ENCODE measurements at places on chromosomes 3 and 15. TPM values are rescaled to one million over a fixed set of nuclear protein-coding genes. Genes with fewer than 3 reads are reported as not detected.

DNA sequence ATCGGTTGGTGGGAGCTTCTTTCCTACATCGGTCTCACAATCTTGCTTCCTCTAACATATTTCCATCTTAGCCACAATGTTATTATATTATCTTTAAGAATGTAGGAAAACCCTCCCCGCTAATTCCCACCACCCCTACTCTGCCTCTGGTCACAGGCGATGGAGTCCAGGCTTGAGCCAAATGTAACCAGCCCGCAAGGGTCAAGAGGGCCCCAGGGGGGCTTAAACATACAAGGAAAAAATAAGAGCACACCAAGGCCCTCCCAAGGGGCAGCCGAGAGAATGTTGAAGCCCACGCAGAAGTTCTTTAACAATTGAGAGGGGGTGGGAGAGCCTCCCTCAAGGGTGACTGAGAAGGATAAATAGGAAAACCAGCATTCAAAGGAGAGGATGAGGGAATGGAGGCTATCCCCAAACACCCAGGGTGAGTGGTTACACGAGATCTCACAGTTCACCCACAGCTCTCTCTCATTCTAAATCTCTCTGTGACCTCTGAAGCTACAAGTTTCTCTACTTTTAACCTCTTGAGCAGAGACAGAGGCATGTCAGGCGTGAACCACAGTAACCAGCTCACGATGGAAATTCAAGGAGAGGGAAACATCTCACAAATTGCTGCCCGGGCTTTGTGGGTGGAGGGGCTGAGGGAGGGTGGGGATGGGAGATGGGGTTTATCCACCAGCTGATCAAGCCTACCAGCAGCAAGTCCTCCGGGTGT, 31.4 kb upstream of the UACA start:
- no peaks in the 10 kb centered on the region for H3K36me3 ChIP-seq
- peak overlapping the region; percentile 78 for H3K27ac ChIP-seq
- no peak overlapping the region for H3K4me3 ChIP-seq
- no peaks in the 10 kb centered on the region for H3K27me3 ChIP-seq
- DNase-seq = no peak
- peaks cover 9% of the 10 kb centered on the region for H3K4me1 ChIP-seq

Gene GPR27
- 3.7 TPM for total RNA-seq

DNA sequence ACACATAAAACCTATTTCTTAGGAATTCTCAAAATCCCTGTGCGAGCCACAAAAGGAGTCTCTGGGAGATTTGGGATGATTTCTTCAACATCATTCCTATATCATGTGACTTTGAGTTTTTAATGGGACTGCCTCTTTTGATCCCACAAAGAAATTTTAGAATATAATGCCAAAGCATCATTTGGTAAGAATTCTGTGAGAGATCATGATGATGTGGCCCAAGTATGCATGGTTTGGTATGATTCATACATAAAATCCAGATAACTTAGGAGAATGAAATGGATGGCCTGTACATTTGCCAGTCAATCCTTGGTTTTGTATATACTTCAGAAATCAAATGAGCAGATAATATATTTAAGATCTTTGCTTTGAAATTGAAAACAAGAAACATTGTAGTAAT, 61.3 kb downstream of the UBE2E2 start:
- no peak overlapping the region for H3K4me3 ChIP-seq
- H3K27ac ChIP-seq = no peak overlapping the region
- no peaks in the 10 kb centered on the region for H3K36me3 ChIP-seq

DNA sequence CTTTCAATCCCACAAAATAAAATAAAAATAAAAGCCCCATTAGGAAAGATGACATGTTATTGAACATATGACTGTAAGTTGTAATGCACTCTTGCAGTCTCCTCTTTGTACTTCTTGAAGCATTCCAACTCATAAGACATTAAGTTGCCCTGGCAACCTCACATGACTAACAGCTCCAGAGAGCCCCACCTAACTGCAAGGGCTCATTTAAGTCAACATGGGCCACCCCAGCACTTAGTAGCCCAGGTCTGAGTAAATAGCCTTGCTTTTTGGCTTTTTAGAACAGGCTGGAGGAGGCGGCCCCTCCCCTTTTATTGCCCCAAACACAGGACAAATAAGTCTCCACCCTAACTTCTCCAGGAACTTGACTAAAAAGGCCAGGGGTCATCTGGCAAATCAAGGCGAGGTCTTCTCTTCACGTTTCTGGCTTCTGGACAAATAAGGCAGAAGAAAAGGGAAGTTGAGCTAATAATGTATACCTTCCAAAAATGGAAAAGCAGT, 135.1 kb downstream of the TMCO5A start:
- H3K27me3 ChIP-seq = no peaks in the 10 kb centered on the region
- peak; percentile 77 for DNase-seq
- H3K4me3 ChIP-seq = peak overlapping the region; percentile 27
- H3K27ac ChIP-seq = peak overlapping the region; percentile 78
- no peaks in the 10 kb centered on the region for H3K36me3 ChIP-seq
- H3K4me1 ChIP-seq = peaks cover 62% of the 10 kb centered on the region

Gene GUCA1C
- total RNA-seq = not detected

- H3K27me3 ChIP-seq = no peaks in the 10 kb centered on the region
- no peak overlapping the region for H3K4me3 ChIP-seq
- no peaks in the 10 kb centered on the region for H3K36me3 ChIP-seq
- H3K4me1 ChIP-seq = no peaks in the 10 kb centered on the region
- no peak for DNase-seq
These were observed 883.5 kb downstream of the IGSF11 start for GRCh38 chr3:118151164-118151563.

GRCh38 chr3:22935040-22935439, 268.1 kb upstream of the UBE2E2 start:
- no peaks in the 10 kb centered on the region for H3K4me1 ChIP-seq
- no peak for DNase-seq
- no peak overlapping the region for H3K27ac ChIP-seq
- no peaks in the 10 kb centered on the region for H3K27me3 ChIP-seq

Gene ECE2
- total RNA-seq = not detected

GRCh38 chr3:30659270-30660130, 53.1 kb downstream of the TGFBR2 start:
- no peak for DNase-seq
- no peaks in the 10 kb centered on the region for H3K27me3 ChIP-seq
- H3K36me3 ChIP-seq = peaks cover 23% of the 10 kb centered on the region

GRCh38 chr15:51828621-51829375, 655 bp upstream of the TMOD3 start:
- no peak overlapping the region for H3K4me3 ChIP-seq
- DNase-seq = no peak
- H3K36me3 ChIP-seq = no peaks in the 10 kb centered on the region
- peaks cover 38% of the 10 kb centered on the region for H3K4me1 ChIP-seq
- H3K27me3 ChIP-seq = no peaks in the 10 kb centered on the region
- H3K27ac ChIP-seq = peak overlapping the region; percentile 96

DNA sequence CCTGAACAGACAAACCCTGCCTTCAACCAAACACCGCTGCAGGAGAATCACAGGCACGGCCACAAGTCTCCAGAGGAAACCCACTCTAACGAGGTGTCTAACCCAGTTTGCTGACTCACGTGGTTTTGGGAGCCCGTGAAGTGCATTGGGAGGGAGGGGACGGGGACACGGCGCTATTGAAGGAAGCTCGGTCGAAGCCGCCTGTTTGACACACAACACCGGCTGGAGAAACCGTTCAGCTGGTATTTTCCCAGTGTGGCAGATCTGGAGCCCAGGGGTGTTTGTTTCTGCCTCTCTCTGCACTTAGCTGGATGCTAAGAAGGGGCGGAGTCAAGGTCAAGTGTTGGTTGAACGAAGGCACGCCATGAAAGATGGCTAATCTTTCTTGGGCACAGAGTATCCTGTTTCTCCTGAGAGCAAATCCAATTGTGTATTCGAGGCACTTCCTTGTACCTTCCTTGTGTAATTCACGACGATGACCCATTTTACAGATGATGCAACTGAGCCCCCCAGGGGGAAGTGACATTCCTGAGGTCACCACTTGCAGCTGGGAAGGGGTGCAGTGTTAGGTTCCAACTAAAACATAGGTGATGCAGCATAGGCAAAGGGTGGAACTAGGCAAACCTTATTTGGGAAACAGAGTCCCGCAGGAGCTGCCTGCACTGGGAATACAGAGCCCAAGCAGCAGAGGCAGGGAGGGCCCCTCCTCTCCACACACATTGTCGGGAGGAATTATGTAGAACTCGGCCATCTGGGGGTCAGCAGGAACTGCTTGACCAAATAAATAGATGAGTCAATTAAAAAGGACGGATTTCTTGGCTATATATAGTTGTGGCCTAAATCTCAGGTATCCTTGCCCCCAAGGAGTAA, 22.5 kb downstream of the SLC6A6 start:
- no peaks in the 10 kb centered on the region for H3K27me3 ChIP-seq
- peaks cover 15% of the 10 kb centered on the region for H3K36me3 ChIP-seq

GRCh38 chr3:70065696-70066253, 66.2 kb downstream of the SAMMSON start:
- no peak for DNase-seq
- no peak overlapping the region for H3K4me3 ChIP-seq
- H3K4me1 ChIP-seq = peaks cover 5% of the 10 kb centered on the region
- peaks cover under 1% of the 10 kb centered on the region for H3K27me3 ChIP-seq

Gene ROPN1
- 1.4 TPM for total RNA-seq

- no peak for DNase-seq
- H3K4me3 ChIP-seq = no peak overlapping the region
- H3K27me3 ChIP-seq = no peaks in the 10 kb centered on the region
- no peaks in the 10 kb centered on the region for H3K4me1 ChIP-seq
- no peak overlapping the region for H3K27ac ChIP-seq
These were observed 1.4 kb upstream of the GHRL start for GRCh38 chr3:10294030-10294586.

DNA sequence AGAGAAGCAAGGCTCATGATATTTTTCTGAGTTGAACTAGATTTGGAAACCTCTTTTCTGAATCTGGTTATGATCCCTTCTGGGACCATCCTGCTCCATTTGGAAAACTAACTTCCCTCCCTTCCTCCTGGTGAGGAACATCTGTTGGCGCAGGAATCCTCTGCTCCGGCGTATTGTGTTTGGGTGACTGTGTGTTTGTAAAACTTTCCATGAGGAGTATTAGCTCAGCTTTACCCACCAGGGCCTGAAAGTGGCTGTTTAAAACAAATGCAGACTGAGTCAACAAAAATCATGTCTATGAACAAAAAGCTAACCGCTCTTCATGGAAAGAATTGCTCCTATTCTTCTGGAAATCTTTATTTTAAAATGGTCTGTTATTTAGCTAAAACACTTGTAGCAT, 17.7 kb downstream of the STARD9 start:
- H3K27ac ChIP-seq = peak overlapping the region; percentile 78
- no peak overlapping the region for H3K4me3 ChIP-seq
- H3K36me3 ChIP-seq = no peaks in the 10 kb centered on the region

Gene VIPR1
- 39.8 TPM for total RNA-seq

- H3K36me3 ChIP-seq = no peaks in the 10 kb centered on the region
- no peaks in the 10 kb centered on the region for H3K27me3 ChIP-seq
- no peak for DNase-seq
- H3K4me3 ChIP-seq = no peak overlapping the region
- no peak overlapping the region for H3K27ac ChIP-seq
These were observed 3.9 kb upstream of the MASP1 start for GRCh38 chr3:187295316-187296034.

Gene FSIP1
- not detected for total RNA-seq

- H3K27ac ChIP-seq = no peak overlapping the region
- H3K4me3 ChIP-seq = no peak overlapping the region
- H3K4me1 ChIP-seq = peaks cover 31% of the 10 kb centered on the region
These were observed 47.2 kb downstream of the THBS1 start for GRCh38 chr15:39628144-39628508.

- H3K4me1 ChIP-seq = no peaks in the 10 kb centered on the region
- H3K27ac ChIP-seq = no peak overlapping the region
- H3K36me3 ChIP-seq = no peaks in the 10 kb centered on the region
- H3K4me3 ChIP-seq = no peak overlapping the region
- no peak for DNase-seq
These were observed 93.0 kb downstream of the NECTIN3 start for GRCh38 chr3:111164621-111165020.

DNA sequence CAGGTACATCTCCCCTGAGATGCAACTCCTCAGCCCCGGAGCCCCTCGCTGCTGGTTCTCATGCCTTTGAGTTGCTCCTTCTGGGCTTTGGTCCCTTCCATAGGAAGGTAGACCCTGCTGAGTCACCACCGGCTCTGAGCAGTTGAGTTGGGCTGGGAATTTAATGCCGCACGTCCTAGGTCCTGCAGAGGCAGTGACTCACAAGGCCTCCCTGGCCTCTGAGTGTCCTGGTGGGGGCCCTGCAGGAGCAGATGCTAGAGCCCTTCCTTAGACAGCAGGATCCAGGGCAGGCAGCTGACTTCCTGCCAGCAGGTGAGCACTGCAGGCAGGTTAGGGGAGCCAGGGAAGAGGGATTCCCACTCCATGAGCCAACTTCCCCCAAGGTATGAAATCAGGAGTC, 5.5 kb upstream of the NTRK3 start:
- peaks cover 13% of the 10 kb centered on the region for H3K4me1 ChIP-seq
- no peaks in the 10 kb centered on the region for H3K36me3 ChIP-seq
- no peak for DNase-seq
- H3K4me3 ChIP-seq = no peak overlapping the region
- peaks cover 47% of the 10 kb centered on the region for H3K27me3 ChIP-seq
- no peak overlapping the region for H3K27ac ChIP-seq

- no peaks in the 10 kb centered on the region for H3K36me3 ChIP-seq
- H3K4me3 ChIP-seq = no peak overlapping the region
- H3K27me3 ChIP-seq = no peaks in the 10 kb centered on the region
- no peak overlapping the region for H3K27ac ChIP-seq
- H3K4me1 ChIP-seq = peaks cover 8% of the 10 kb centered on the region
These were observed 5.1 kb upstream of the SEMA7A start for GRCh38 chr15:74438721-74439316.

- no peaks in the 10 kb centered on the region for H3K36me3 ChIP-seq
- H3K4me3 ChIP-seq = no peak overlapping the region
- H3K27ac ChIP-seq = no peak overlapping the region
- no peaks in the 10 kb centered on the region for H3K4me1 ChIP-seq
- no peaks in the 10 kb centered on the region for H3K27me3 ChIP-seq
These were observed 168.4 kb upstream of the ZNF385D start for GRCh38 chr3:21919383-21919782.

DNA sequence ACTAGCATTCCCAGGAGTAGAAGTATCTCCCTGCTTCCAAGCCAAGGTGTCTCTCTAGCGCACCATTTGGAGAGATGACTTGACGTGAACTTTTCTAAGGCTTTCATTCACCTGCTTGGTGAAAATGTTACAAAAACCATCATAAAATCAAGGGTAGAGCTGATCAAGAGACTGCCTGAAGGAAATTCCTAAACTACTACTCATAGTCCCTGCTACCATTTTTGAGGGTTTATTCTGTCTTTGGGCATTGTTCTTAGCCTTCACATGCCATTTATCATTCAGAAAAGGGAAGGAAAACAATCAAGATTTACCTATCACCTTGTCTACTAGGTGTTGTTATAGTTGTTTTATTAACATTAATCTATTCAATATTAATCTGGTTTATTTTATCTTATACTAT, 525.8 kb downstream of the NTRK3 start:
- DNase-seq = no peak
- no peak overlapping the region for H3K27ac ChIP-seq
- no peaks in the 10 kb centered on the region for H3K36me3 ChIP-seq
- H3K4me3 ChIP-seq = no peak overlapping the region
- H3K4me1 ChIP-seq = no peaks in the 10 kb centered on the region

GRCh38 chr3:57933602-57934001, 74.6 kb upstream of the FLNB start:
- H3K27me3 ChIP-seq = no peaks in the 10 kb centered on the region
- H3K27ac ChIP-seq = no peak overlapping the region
- H3K36me3 ChIP-seq = peaks cover 6% of the 10 kb centered on the region
- no peaks in the 10 kb centered on the region for H3K4me1 ChIP-seq

Gene MEIS2
- 14.3 TPM for total RNA-seq

GRCh38 chr3:125054449-125055329, 1.1 kb downstream of the HEG1 start:
- DNase-seq = no peak
- H3K4me1 ChIP-seq = peaks cover 66% of the 10 kb centered on the region
- peak overlapping the region; percentile 91 for H3K27ac ChIP-seq
- no peaks in the 10 kb centered on the region for H3K36me3 ChIP-seq

- no peak for DNase-seq
- H3K36me3 ChIP-seq = no peaks in the 10 kb centered on the region
- H3K27ac ChIP-seq = no peak overlapping the region
- no peak overlapping the region for H3K4me3 ChIP-seq
These were observed 274.2 kb upstream of the ICE2 start for GRCh38 chr15:60752973-60753720.
